ENCODE measurements at places on chromosomes 1 and 21.

- no peak for DNase-seq
These were observed 12.9 kb upstream of the BCL10 start for GRCh38 chr1:85289207-85289847.

DNA sequence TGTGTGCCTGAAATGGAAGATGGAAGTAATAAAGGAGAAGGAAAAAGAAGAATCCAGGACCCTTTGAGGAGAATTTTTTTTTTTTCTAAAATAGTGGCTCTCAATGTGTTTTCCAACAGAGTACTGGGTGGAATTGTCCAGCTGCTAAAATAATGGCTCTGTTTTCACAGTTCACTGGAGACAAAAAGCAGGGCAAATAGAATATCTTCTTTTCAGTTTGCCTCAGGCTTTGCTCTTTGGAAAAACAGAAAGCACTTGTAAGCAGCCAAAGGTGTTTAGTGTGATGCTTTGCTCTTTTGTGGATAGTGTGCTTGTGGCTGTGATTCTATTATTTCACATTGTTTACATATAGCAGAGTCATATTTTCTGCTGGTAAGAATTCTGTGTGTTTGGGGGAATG is 77.4 kb upstream of the MROH9 start:
- DNase-seq, result no peak

DNA sequence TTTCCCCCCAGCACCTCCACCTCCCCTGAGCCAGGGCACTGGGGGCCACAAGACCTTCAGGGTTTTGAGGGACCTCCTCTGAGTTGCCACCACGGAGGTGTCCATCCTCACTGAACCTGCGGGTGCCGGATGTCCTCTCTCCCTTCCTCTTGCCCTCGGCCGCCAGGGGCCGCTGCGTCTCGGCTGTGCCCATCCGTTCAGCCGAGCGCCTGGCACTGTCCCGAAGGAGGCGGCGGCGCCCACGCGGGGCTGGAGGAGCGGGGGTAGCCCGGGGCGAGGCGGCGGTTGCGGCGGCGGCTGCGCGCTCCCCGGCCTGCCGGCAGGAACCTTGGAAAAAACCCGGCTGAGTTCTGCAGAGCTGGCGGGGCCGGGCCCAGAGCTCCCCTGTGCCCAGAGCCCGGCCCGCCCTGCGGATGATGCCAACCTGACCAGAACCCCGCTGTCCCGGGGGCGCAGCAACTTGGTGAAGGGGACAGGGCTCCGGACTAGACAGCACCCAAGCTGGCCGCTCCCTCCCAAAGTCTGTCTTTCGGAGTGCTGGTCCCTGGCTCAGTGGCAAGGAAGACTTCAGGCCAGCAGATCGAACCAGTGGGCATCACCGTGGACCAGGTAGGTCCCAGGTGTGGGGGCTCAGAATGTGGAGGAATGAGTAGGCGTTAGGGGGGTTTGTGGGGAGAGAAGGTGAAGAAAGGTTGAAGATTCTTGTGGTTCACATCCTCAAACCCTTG is 3.7 kb upstream of the PPM1J start:
- DNase-seq, result peak; percentile 75

DNA sequence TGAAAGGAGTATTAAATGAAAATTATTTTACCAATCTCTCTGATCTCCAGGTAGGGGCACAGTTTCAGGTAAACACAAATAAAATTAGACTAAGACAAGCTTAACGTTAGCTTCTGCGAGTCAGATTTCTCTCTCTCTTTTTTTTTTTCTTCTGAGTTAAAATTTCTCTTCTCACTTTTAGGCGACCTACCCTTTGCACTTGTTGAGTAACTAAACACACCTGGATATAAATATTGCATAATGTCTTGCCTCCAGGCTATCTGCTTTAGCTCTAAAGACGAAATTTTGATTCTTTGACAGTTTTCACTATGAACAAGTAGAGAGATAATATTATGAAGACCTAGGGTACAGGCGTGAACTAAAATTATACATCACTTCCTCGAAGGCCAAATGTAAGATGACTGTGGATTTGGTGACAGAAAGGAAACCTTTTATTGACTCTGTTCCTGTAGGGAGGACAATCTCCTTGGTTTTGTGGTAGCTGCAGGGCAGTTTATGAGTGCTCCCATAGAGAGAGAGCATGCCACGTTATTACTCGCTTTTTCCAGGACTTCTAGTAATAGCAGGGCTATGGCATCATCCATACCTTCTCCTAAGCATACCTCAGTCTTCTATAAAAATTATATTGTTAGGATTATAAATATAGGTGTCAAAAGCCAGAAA is 303.8 kb upstream of the NEGR1 start:
- no peak for DNase-seq

- no peak for DNase-seq
These were observed 2.8 kb upstream of the ATF3 start for GRCh38 chr1:212605441-212606394.

Measured in left ventricle myocardium inferior (tissue), 1 donor.